ENCODE measurements at places on chromosomes 6 and 20. TPM values are rescaled to one million over a fixed set of nuclear protein-coding genes. Genes with fewer than 3 reads are reported as not detected.
A peak's percentile ranks its signal among the peaks of the same experiment; 100 is the strongest.

- DNase-seq = peak; percentile 91
Observed at GRCh38 chr20:47493175-47493962, 8.3 kb upstream of the NCOA3 start.

DNA sequence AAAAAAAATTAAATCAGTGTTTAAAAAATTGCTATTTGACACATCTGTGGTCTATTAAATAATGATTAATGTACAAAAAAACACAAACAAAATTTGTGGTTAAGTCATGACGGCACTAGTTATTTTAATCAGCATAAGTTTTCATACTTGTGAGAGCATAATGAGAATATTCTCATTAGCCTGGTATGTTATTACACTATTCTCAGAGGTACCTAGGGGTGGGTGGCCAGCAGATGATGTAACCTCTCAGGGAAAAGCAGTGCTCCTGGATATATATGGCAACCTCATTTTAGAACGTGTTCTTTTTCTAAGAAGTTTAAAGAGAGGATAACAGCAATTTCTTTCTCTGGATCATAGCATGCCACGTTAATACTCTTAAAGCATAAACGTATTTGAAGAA lies 109.2 kb downstream of the GJA1 start:
- DNase-seq = no peak

GRCh38 chr6:12114055-12114503 lies 102.0 kb downstream of the HIVEP1 start:
- DNase-seq = no peak

GRCh38 chr20:16806886-16807285 lies 58.7 kb downstream of the OTOR start:
- no peak for DNase-seq

GRCh38 chr20:51411870-51412269 lies 130.6 kb downstream of the NFATC2 start:
- DNase-seq = no peak

DNA sequence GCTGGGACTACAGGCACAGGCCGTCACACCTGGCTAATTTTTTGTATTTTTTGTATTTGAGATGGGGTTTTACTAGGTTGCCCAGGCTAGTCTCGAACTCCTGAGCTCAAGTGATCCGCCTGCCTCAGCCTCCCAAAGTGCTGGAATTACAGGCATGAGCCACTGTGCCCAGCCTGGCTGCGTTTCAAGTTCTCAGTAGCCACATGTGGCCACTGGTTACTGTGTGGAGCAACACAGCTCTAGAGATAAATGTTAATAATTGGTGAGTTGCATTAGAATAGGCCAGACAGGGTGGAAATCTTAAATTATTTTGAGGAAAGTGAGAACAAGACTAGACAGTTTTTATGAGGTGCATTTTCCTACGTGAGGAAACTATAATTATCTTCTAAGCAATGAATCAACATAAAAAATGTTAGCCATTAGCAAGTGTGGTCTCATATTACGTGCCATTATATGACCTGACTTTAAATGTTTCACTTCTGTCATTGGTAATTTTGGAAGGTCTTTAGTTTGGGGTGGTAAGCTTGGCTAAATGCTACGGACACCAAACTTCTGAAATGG lies 129.6 kb downstream of the PLEKHG1 start:
- DNase-seq = no peak

- no peak for DNase-seq
Observed at GRCh38 chr6:119333707-119334295, 15.8 kb downstream of the MAN1A1 start.

- DNase-seq = no peak
Observed at GRCh38 chr20:32509639-32510066, 75.5 kb downstream of the NOL4L start.

DNA sequence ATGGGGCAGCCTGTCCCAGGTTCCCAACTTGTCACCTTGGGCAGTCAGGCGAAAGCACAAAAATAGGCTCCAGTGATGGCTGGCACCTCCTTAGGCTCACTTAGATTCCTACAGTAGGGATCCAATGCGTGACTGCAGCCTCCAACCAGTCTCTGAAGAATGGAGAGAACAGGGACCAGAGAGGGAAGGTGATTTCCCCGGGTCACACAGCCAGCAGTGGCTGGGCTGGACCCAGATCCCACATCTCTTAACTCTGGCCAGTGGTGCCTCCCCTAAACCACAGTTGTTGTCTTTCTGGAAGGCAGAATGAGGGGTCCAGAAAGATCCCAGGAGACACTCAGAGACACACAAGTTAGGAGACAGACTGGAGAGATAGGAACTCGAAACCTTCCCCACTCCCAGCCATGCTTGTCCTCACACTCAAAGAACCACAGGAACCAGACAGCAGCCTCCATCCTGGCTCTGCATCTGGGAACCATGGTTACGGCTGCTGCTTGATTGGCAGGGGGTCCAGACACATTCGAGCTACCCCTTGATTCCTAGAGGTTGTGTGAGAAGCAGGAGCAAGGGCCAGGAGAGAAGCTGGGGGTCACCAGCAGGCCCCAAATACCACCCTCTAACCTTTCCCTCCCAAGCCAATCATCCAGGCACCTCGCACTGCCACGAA lies 33.1 kb upstream of the SIRPA start:
- no peak for DNase-seq

DNA sequence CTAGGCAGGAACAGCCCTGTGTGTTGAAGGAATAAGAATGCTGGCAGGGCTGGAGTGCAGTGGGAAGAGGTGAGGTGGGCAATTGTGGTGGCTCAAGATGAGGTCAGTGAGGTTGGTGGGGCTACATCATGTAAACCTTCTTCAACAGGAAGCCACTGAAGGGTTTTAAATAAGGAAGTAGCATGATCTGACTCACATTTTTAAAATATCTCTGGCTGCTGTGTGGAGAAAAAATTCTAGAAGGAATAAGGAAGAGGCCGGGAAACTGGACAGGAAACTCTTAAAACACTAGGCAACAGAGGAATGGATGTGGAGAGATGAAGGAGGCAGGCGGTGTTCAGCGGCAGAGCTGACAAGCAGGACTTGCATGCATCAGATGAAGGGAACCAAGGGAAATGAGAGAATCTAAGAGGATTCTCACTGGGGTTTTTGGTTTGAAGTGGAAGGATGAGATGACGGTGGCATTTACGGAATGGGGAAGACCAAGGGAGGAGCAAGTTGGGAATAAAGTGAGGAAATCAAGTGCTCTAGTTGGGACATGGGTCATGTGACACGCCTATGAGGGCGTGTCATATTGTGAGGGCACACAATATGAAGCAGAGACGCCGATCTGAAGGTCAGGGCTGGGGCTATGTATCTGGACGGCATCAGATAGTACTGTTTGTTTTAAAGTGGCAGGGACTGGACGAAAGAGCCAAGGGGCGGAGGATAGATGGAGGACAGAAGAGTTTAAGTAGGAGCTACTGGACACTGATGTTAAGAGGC lies 18.2 kb downstream of the TMEM242 start:
- DNase-seq = no peak

DNA sequence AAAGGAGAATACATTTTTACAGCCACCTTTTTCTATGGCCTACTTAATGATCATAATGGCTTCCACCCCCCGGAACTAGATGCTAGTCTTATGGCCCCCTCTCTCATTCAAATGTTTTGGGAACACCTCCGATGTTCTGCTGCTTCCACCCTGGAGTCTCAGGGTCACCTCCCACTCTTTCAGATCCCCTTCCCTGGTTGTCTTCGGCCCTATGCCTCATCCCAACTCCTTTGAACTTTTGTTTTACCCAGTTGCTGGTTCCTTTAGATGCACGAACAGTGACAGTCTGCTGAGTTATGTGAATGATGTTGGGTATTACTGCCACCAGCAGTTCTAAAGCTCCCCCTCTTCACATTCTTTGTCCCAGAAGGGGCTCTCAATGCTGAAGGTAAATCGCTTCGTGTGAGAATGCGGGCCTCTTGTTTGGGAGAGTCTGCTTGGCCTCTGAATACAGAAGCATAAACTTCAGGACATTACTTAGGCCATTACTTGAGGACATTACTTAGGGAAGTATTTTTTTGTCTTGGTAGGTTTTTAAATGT lies 309.1 kb downstream of the SOX4 start:
- no peak for DNase-seq

DNA sequence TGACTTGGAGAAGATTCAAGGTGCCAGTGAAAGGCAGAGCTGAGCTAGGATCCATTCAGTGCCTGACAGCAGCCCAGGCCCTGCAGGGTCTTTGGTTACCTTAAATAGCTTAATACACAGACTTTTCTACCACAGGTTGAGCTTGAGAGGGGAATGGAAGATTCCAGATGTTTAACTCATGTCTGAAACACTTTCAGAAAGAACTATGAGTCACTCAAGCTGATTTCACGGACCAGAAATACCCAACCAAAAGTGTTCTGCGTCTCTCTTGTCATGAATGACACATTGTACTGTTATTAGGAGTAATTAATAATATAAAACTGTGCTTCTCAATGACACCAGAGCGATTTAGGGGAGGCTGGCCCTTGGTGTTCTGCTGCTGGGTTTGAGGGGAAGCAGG lies 6.4 kb upstream of the PMEPA1 start:
- DNase-seq = no peak

- DNase-seq = no peak
Observed at GRCh38 chr6:161393292-161393691, 119.4 kb upstream of the AGPAT4 start.

DNA sequence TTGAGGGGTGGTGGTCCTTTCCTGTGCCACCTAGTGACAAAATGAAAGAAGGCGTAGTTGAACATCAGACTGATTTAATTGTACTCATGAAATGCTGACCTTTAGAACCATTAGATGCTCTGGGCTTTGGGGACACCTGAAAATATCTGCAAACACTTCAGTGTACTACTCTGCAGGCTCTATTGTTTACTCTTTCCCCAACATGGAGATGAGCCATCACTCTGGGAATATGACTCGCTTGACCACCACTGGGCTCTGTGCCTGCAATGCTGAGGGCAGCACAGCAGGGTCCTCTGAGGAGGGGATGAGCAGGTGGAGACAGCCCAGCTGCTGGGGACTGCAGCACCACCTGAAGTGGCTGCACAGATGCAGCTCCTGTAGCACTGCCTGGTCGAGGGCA lies 74.8 kb upstream of the SLC24A3 start:
- DNase-seq = no peak

DNA sequence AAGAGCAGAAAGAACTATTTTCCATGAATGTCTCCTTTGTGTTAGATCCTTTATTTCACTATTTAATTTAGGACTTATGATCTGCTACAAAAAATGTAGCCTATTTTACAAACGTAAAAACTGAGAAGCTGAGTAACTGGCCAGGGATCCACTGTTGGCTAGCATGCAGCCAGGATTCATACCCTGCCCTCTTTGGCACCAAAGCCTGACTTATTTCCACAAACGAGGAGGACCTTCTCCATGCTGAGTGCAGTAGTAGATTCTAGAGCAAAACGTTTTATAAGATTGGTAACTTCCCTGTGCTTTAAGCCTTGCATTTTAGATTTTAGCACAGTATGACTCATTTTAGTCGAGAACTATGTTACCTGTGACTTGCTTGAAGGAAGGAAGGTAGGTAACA lies 74.3 kb downstream of the NCOA7 start:
- no peak for DNase-seq

DNA sequence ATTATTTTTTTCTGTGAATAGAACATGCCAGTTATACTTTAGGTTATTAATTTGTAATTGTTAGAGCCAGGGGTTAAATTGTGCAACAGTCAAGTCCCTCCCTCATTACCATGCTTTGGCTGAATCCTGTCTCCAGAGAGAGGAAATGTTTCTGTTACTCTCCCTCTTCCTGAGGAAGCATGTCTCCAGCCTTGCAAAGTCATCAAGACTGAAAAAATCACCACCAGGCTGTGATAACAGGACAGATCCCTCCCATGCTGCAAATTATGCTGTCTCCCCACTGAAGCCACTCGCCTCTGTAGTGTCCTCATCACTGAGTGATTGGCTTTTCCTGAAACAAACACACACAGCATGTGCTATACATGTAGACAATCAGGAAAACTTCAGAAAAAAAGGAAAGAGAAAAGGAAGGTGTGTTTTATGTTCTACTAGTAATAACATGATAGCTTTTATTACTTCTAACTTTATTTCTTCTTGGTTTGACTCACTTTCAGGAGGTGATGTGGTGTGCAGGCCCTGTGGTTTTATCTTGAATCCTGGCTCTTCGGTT lies 290.0 kb upstream of the JAG1 start:
- DNase-seq = no peak

DNA sequence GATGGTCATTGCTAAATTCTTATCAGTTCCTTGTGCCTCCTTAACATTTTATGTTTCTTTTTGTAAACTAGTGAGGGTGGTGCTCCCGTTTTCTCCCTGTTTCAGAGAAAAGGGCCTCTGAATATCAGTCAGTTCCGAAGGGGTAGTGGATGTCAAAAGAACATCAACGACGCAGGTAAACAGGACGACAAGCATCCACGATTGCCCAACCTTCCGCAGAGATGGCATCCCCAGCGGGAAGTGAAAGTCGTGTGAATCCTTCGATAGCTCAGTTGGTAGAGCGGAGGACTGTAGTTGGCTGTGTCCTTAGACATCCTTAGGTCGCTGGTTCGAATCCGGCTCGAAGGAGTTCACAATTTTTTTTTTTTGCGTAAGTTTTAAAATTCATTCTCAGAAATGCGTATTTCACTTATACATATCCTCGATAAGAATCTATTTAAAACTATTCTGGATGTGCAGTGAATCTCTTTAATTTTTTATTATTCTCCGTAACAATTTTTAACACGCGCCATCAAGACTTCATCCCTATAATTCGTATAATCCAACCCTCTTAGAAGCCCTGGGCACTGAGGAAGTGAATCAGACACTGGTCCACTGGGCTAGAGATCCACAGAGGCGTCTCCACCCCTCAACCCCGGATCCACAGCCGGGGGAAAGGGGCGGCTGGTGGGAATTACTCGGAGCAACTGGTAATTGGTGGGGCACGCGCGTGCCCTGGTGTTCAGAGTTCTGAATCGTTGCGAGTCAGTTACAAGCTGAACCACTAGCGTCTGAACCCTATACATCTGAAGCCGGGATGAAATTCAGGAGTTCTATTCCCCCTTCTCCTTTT lies 27.9 kb upstream of the ABT1 start:
- peak; percentile 82 for DNase-seq

- DNase-seq = no peak
Observed at GRCh38 chr6:154378518-154378917, 21.9 kb upstream of the IPCEF1 start.

TRIM10 gene
- total RNA-seq = not detected

EIF6 gene
- total RNA-seq = 59.7 TPM

MANEA gene
- total RNA-seq = 10.2 TPM

GSTA2 gene
- not detected for total RNA-seq

MMP24 gene
- 1.3 TPM for total RNA-seq

KLC4 gene
- total RNA-seq = 37.0 TPM

POM121L2 gene
- not detected for total RNA-seq

SCUBE3 gene
- total RNA-seq = 0.13 TPM

MRS2 gene
- total RNA-seq = 32.8 TPM

XKR7 gene
- not detected for total RNA-seq

CDC25B gene
- total RNA-seq = 13.8 TPM
